ENCODE measurements at places on chromosomes 3 and 15.

GRCh38 chr3:146177519-146177918, 16.5 kb upstream of the PLOD2 start:
- DNase-seq = no peak

DNA sequence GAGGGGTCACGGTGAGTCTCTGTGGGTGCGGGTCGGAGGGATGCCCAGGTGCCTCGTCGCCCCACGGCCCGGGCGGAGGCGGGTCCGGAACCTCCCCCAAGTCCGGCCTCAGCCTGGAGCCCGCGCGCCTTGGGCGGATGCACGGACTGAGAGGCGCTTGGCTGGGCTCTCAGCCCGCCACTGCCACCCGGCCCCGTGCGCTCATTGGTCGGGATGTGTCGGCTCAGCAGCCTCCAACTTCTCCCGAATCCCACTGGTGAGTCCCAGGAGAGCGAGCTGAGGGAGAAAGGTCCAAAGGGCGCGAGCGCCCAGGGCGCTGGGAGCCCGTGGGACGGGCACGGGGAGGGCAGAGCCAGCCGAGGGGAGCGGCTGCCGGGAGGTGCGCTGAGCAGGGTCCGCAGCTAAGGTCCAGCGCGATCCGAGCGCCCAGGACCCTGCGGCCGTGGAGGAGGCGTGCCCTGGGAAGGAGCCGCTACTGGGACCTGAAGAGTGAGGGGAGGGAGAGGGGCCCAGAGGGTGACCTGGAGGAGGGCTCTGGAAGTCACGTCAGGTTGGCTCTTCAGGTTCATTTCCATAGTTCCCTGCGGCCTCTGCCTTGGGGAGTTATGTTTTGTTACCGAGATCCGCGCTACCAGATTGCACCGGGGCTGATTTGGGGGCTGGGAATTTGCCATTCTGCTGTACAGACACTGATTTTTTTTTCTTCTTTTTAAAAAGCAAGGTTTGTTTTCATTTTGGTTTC, at the start of gene MME:
MME (plus strand) TSS at position 574 of the 742 bp plus-strand sequence. CDS start 3,849 bp downstream, outside the sequence.
- peak; percentile 52 for DNase-seq

GRCh38 chr3:72659596-72659995, 188.6 kb downstream of the SHQ1 start:
- DNase-seq = no peak

- peak; percentile 99 for DNase-seq
Observed at GRCh38 chr15:58793862-58794261, 22.8 kb downstream of the MINDY2 start.

GRCh38 chr15:57732526-57733331, 26.2 kb downstream of the POLR2M start:
- DNase-seq = peak; percentile 63

DNA sequence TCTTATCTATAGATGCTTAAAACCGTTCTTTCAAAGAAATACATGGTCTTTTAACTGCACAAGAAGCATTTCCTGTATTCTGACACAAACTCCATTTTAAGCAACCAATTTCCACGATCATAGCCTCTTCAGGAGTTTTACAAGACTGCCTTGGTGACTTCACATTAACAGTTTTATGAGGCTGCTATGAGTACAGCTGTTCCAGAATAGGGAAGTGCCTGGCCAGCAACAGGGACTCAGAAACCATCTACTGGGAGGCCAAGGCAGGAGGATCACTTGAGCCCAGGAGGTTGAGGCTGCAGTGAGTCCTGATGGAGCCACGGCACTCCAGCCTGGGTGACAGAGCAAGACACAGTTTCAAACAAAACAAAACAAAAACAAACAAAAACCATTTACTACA, 78.4 kb downstream of the B3GNT5 start:
- DNase-seq = no peak

DNA sequence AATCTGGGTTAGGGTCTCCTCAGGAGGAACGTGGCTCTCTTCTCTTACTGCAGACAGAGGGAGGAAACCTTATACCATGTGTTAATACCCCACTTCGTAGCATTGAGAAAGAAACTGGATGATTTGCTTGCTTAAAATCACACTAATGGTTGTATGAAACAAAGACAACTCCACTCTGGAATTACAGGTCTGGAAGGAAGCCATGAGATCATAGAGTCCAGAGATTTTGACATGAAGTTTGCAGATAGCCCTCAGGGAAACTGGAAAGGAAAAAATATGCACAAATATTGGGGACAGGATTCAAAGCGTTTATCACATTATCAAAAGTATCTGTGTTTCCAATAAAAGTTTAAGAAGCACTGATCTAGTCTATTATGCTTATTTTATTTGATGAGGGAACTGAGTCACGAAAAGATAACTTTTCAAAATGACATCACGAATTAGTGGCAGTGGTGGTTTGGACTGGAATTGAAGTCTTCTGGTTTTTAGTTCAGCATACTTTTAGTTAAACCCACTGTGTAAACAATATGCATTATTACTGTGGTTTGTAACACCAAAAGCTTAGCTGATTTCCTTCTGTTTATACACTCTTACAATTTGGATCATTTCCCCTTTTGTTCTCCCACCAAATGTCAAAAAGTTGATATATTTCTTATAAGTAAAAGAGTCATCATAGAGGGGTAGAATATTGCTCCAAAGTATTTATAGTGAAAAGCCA, 16.8 kb downstream of the FGF7 start:
- no peak for DNase-seq

GRCh38 chr3:143343031-143343430, 223.5 kb downstream of the CHST2 start:
- no peak for DNase-seq

GRCh38 chr3:115788921-115789470, 165.7 kb downstream of the GAP43 start:
- peak; percentile 93 for DNase-seq

DNA sequence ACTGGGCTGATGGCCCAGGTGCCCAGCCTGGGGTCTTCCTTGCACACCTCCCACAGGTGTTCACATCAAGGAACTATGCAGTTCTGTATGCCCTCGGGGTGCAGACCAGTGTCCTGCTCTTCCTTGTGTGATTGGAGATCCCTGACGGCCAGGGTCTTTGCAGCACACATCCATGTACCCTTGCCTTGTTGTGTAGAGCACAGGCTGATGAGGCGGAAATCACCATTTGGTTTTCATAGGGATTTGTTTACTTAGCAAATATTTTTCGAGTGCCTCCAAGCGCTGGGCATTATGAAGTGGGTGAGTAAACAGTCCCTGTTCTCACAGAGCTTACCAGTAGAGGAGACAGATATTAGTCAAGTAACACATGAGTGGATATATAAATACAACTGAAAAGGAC, 209.3 kb upstream of the UMPS start:
- DNase-seq = peak; percentile 80

- DNase-seq = peak; percentile 83
Observed at GRCh38 chr3:63508305-63508704, 144.2 kb upstream of the SNTN start.

GRCh38 chr3:9863058-9863772, 16.8 kb downstream of the CIDEC start:
- DNase-seq = no peak

GRCh38 chr3:150169330-150169940, 198.7 kb upstream of the PFN2 start:
- DNase-seq = peak; percentile 40

DNA sequence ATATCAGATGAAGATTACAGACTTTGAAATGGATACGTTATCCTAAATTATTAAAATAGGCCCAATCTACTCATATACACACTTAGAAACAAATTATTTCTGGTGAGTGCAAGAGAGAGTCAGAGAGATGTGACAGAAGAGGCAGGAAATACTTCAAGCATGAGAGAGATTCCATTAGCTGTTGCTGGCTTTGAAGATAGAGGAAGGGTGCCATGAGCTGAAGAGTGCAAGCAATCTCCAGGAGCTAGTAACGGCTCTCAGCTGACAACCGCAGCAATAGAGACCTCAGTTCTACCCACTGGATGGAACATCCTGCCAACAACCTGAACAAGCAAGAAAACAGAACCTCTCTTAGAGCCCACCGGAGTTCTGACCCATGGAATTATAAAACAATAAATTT, 270.7 kb upstream of the SLITRK3 start:
- no peak for DNase-seq

DNA sequence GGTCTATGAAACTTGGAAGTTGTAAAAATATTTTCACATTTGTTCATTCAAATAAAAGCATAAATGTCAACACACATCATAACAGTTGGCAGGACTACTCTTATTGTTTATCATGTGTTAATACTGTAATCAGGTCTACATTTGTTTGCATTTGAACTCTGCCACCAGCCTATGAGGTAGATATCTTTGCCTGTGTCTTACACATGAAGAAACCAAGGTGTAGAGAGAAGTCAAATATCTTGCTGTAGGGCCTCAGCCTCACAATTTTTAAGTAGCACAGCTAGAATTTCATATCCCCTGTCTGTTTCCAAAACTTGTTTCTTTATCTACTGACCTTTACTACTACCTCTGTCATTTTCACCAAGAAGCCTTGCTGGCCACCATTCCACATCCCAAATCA, 161.9 kb downstream of the ZIC4 start:
- no peak for DNase-seq

DNA sequence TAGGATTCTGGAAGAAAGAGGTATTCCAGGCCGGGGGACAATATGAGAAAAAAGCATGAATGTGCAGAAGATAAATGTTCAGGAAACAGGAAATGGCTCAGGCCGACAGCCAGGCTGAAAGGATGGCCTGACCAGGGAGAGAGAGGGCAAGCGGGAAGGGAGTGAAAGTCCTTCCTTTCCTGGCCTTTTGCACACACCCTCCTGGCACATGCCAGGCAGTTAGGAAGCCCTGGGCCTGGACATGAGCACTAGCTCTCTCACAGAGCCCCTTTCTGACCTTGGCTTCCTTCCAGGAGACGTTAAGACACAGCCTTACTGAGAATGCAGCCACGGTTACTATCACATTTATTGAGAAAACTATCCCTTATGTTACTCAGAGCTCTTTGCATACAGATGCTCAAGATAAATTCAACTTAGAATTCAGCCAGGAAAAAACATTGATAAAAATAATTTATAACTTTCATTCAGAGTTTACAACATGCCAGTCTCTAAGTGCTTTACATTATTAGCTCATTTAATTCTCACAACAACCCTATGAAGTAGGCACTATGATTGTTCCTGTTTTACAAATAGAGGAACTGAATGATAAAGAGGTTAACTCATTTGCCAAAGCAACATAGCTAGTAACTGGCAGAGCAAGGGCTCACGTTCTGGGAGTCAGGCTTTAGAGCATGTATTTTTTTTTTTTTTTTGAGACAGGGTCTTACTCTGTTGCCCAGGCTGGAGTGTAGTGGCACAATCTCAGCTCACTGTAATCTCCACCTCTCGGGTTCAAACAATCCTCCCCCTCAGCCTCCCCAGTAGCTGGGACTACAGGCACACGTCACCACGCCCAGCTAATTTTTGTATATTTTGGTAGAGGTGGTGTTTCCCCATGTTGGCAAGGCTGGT, 39.4 kb upstream of the SMAD3 start:
- no peak for DNase-seq

GRCh38 chr15:84874981-84875699, 9.3 kb upstream of the SLC28A1 start:
- DNase-seq = no peak

- DNase-seq = no peak
Observed at GRCh38 chr15:90619468-90619867, 89.7 kb downstream of the CRTC3 start.

DNA sequence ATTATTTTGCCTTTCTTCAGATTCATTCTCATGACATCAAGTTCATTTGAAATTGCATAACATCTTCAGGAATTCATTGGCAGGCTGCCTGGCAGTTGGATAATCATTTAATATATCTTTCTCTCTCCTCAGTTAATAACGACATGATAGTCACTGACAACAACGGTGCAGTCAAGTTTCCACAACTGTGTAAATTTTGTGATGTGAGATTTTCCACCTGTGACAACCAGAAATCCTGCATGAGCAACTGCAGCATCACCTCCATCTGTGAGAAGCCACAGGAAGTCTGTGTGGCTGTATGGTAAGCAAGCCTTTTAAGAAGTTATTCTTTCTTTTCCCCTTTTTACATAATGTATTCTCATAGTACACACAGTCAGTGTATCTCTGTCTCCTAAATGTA, 38.2 kb downstream of the TGFBR2 start:
- DNase-seq = peak; percentile 60

DNA sequence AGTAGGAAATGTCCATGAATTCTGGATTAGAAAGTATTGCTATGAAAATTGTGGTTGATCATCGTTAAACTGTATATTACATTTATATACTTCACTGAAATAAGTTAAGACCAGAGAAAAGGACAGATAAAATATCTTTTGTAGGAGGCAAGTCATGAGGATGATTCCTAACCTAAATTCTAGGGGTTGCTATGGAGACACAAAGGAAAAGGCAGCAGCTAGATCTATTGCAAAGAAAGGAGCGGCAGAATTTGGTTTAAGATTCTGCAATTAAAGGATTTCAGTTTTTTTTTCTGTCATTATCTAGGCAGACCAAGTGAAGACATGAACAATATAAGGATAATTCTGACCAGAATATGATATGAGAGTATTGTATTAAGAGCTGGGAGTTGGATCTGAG, 136.1 kb downstream of the CHL1 start:
- no peak for DNase-seq

- no peak for DNase-seq
Observed at GRCh38 chr15:63052961-63053698, 10.6 kb downstream of the TPM1 start.

DNA sequence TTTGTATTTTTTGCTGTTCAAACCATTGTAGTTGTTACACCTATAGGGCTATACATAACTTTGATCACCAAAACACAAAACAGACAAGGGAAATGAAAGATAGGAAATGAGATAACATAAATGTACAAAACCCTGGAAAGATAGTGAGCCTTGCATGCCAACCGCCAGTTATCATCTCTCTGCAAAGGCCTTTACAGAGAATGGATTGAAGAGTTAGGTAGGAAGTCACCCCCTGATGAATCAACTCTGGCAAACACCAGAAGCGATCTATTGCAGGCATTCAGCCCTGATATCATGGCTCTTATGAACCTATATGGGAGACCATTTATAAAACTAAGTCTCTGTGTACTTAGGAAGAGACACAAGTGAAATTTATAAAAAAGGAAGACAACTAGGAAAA, 588.0 kb downstream of the TUSC7 start:
- no peak for DNase-seq

- DNase-seq = no peak
Observed at GRCh38 chr15:28101983-28102441, 2.9 kb upstream of the OCA2 start.

Data from epithelial cell of esophagus (primary cell).